ENCODE measurements at places on chromosomes 5 and 9.

DNA sequence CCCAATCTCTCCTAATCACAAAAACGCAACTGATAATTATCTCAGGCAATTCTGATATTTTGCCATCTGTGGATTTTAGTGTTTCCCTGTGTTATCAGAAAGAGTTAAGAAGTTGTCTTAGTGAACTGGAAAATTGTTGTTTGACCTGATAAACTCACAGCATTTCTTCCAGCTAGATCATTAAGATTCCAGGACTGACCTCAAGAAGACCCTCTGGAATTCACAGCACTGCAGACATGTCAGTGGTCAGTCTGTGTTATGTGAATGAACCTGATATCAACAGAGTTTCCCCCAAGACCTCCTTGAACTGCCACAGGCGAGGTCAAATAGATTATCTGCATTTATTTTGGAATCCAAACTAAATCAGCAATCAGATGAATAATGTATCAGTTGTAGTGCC lies 174.7 kb downstream of the FBXL7 start:
- H3K27me3 ChIP-seq: no peaks in the 10 kb centered on the region
- peaks cover 32% of the 10 kb centered on the region for H3K4me1 ChIP-seq
- no peak for DNase-seq
- H3K36me3 ChIP-seq: peaks cover 2% of the 10 kb centered on the region
- no peak overlapping the region for H3K27ac ChIP-seq

DNA sequence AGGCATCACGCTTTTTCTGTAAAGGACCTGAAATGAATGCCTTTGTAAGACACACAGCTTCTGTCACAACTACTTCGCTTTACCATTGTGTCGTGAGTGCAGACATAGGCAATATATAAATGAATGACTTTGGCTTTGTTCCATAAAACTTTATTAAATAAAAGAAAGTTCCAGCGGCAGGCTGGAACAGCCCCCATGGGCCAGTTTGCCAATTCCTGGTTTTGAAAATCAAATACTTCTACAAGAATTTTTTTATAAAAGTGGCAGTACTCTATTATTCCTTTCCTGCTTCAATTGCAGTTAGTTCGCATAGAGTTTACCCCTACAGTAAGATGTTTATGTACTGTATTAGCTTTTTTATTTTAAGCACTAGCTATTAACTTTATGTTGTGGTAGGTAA lies 53.7 kb downstream of the SRFBP1 start:
- H3K27me3 ChIP-seq: no peaks in the 10 kb centered on the region
- peak overlapping the region; percentile 6 for H3K27ac ChIP-seq
- no peak for DNase-seq
- no peaks in the 10 kb centered on the region for H3K4me1 ChIP-seq

- no peak overlapping the region for H3K27ac ChIP-seq
- H3K4me1 ChIP-seq: no peaks in the 10 kb centered on the region
- H3K27me3 ChIP-seq: peaks cover 18% of the 10 kb centered on the region
- no peak for DNase-seq
- no peaks in the 10 kb centered on the region for H3K36me3 ChIP-seq
These were observed 135.4 kb downstream of the WDR41 start for GRCh38 chr5:77356740-77357139.

DNA sequence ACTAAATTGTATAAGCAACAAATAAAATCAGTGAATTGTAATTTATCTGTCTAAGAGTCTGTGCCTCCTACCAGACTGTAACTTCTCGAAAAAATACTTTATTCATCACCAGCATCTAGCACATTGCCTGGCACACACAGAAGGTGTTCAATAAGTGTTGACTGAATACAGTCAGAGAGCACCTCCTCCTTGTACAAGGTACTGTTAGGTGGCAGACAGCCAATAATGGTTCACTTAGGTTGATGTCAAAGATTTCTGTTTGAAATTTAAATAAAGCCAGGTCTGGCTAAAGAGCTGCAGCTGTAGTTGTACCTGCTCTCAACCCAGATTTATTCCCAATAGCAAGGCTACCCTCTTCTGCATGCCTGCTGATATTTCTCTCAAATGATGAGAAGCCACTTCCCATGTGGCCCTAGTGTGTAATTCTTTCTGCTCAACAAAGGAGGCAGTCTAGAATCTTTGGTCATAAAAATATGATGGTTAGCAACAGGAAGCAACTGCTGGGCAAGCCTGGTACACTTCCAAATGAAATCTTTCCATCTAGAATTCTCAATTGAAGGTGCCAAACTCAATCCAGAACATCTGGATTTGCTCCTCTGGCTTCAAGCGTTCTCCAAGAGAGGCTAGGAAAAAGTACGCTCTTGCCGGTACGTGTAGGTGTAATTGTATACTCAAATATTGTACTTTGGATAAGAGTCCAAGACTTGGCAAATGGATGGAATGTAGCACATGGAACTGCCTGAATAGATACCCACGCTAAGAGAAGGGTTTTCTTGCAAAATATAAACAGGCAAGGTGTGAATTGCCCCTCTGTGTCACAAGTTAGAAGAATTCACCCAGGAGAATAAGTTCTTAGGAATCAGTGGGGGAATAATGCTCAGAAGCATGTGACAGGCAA lies 95.6 kb downstream of the NR6A1 start:
- peaks cover 2% of the 10 kb centered on the region for H3K4me1 ChIP-seq
- DNase-seq: no peak
- H3K27me3 ChIP-seq: no peaks in the 10 kb centered on the region
- no peak overlapping the region for H3K4me3 ChIP-seq
- peaks cover 36% of the 10 kb centered on the region for H3K36me3 ChIP-seq

DNA sequence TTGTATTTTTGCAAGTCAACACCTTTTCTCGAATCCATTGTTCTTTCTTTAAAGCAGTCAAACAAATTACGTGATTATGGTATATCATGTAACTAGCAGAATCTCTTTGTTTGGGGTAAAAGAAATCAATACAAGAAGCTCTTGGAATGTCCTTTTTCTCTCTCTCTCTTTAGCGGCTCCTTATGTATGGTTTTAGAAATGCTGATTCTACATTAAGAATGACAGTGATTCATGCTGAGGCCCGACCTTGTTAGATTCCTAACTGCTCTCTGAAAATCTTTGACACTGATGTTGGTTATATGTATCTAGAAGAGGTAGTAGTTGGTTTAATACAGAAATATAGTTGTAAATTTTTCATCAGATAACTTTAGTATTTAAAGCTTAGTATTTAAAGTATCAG lies 76.4 kb downstream of the SNX24 start:
- H3K36me3 ChIP-seq: no peaks in the 10 kb centered on the region
- DNase-seq: no peak
- H3K27ac ChIP-seq: no peak overlapping the region
- no peak overlapping the region for H3K4me3 ChIP-seq

GRCh38 chr5:97676608-97677007 lies 493.6 kb upstream of the RIOK2 start:
- no peak overlapping the region for H3K4me3 ChIP-seq
- H3K27ac ChIP-seq: no peak overlapping the region
- no peak for DNase-seq
- no peaks in the 10 kb centered on the region for H3K36me3 ChIP-seq

- H3K36me3 ChIP-seq: no peaks in the 10 kb centered on the region
- no peak for DNase-seq
- no peak overlapping the region for H3K27ac ChIP-seq
- no peak overlapping the region for H3K4me3 ChIP-seq
- H3K27me3 ChIP-seq: peaks cover 15% of the 10 kb centered on the region
These were observed 58.8 kb downstream of the C9orf153 start for GRCh38 chr9:86200599-86201162.

- peak overlapping the region; percentile 78 for H3K4me3 ChIP-seq
- peak; percentile 63 for DNase-seq
- no peak overlapping the region for H3K27ac ChIP-seq
- peaks cover 32% of the 10 kb centered on the region for H3K27me3 ChIP-seq
- no peaks in the 10 kb centered on the region for H3K36me3 ChIP-seq
- peaks cover 22% of the 10 kb centered on the region for H3K4me1 ChIP-seq
These were observed 1.2 kb upstream of the GABRA1 start for GRCh38 chr5:161846746-161847145.
